Transverse colon (tissue), 4 donors: ENCODE measurements at places on chromosomes 2 and 18.

DNA sequence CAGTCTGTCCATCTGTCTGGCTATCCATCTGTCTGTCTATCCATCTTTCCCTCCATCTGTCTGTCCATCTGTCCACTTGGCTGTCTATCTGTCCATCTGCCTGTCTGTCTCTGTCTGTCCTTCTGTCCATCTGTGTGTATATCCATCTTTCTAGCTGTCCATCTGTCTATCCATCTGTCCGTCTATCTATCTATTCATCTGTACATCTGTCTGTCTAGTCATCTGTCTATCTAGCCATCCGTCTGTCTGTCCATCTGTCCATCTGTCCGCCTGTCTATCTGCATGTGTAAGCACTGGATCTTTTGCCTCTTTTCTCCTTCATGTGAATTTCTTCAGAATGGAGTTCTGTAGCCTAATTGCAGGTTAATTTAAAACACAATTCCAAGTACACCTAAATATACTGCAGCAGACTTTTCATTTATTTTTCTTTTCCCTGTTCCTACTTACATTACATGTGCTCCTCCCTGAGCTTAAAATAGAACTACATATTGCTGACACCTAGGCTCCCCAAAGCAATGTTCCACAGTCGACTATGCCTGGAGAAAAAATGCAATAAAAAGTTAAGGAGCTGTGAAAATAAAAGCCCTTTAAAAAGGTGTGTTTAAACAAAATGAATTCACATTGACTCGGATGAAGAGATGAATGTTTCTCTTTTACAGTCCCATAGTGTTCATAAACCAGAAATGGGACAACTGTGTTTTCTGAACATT lies 37.4 kb upstream of the TXNDC2 start:
- DNase-seq, result no peak
- H3K36me3 ChIP-seq, result no peaks in the 10 kb centered on the region
- H3K4me1 ChIP-seq, result peaks cover 25% of the 10 kb centered on the region
- peak overlapping the region; percentile 60 for H3K27ac ChIP-seq

DNA sequence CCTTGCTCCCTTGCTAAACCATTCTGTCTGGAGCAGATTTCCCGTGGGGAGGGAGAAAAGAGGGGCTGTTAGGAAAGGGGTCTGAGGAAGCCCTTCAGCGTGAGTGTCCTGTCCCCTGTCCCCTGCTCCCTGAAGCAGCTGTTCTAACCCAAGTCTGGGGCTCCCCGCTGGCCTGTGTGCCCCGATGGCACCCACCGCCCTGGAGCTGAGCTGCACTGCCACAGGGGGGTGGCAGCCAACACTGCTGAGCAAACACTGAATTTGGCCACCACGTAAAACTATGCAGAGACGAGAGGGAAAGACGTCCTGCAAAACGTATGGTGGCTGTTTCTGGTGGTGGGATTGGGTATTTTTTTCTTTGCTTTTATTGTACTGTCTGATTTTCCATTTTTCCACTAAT lies 17.9 kb downstream of the KCNG2 start:
- H3K36me3 ChIP-seq, result no peaks in the 10 kb centered on the region
- H3K4me3 ChIP-seq, result no peak overlapping the region

DNA sequence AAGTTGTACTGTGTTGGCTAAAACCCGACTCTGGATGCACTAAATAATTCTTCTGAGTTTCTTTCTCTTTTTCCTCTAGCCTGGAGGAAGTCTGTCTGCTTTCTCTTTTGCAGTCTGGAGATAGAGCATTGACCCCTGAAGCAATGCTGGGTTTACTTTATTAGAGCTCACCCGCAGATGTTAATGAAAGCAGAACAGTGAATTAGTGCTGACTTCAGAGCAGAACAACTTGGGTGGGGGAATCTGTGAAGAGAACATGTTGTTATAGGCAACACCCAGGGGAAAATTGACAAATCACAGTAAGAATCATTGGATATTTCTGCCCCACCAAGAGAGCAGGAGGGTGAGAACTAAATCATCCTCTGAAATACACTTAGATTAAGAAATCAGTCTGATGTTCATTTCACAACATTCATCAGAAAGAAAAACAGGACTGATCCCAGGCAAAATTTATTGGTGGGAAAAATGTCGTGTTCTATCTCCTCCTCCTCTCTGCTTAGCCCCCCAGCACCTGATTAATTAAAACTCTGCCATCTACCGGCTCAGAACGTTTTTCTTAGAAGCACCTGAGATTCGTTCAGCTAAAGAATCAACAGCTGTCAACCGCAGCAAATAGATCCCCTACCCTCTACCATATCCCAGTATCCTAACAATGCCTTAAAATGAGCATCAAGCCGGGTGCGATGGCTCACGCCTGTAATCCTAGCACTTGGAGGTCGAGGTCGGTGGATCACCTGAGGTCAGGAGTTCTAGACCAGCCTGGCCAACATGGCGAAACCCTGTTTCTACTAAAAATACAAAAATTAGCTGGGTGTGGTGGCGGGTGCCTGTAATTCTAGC lies 165.1 kb downstream of the FMNL2 start:
- no peaks in the 10 kb centered on the region for H3K4me1 ChIP-seq
- peak overlapping the region; percentile 71 for H3K27ac ChIP-seq
- H3K27me3 ChIP-seq, result no peaks in the 10 kb centered on the region
- DNase-seq, result no peak
- no peaks in the 10 kb centered on the region for H3K36me3 ChIP-seq

GRCh38 chr2:19577723-19578122 lies 219.3 kb upstream of the OSR1 start:
- peaks cover 21% of the 10 kb centered on the region for H3K4me1 ChIP-seq
- DNase-seq, result no peak
- H3K36me3 ChIP-seq, result no peaks in the 10 kb centered on the region
- no peaks in the 10 kb centered on the region for H3K27me3 ChIP-seq
- no peak overlapping the region for H3K27ac ChIP-seq

GRCh38 chr2:135991861-135992260 lies 6.4 kb upstream of the DARS1 start:
- H3K4me1 ChIP-seq, result no peaks in the 10 kb centered on the region
- no peak for DNase-seq
- no peak overlapping the region for H3K27ac ChIP-seq
- no peaks in the 10 kb centered on the region for H3K27me3 ChIP-seq

DNA sequence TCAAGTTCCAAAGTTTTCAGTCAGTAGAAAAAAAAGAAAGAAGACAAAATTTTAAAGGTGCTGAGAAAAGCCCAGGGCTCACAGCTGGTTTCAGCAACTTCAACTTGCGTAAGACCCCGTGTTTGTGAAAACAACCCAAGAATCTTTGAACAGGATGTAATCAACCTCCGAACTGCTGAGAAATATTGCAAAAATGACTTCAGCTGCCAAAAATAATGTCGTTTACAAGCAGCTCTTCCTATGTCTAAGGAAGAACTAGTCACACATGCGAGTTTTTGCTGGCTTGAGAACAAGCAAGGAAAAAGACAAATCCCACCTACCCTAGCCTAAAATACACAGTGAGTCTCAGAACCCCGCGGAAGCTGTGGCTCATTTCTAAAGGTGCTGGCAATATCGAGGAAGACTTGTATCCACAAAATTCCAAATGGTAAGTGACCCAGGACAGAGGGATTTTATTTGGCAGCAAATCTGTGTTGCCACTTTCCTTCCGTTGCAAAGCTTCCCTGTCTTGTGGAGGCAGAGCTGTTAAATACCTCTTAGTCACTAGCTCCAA lies 59.8 kb upstream of the SLC8A1 start:
- H3K4me1 ChIP-seq, result no peaks in the 10 kb centered on the region
- peak; percentile 14 for DNase-seq
- H3K27ac ChIP-seq, result peak overlapping the region; percentile 76

DNA sequence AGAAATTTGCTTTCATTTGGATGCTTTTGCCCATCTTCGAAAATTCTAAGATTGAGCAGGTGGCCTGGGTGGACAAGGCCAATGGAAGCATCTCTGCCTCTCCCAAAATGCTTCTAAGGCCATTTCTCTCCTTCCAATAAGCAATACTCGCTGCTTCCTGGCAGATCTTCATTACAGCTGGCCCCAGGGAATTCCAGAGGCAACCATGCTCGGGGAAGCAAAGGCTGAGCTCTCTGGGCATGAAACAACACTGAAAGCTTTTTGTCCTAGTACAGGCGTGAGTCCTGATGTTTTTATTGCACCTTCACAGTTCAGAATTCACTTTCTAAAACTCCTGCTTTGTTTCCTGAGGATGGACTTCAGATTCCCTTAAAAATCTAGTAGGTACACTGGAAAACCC lies 11.8 kb upstream of the NEDD4L start:
- no peaks in the 10 kb centered on the region for H3K27me3 ChIP-seq
- H3K4me3 ChIP-seq, result no peak overlapping the region
- H3K4me1 ChIP-seq, result peaks cover 6% of the 10 kb centered on the region
- no peak for DNase-seq

- H3K4me1 ChIP-seq, result no peaks in the 10 kb centered on the region
- H3K27ac ChIP-seq, result no peak overlapping the region
- H3K36me3 ChIP-seq, result no peaks in the 10 kb centered on the region
- no peak overlapping the region for H3K4me3 ChIP-seq
Measured at GRCh38 chr2:8505311-8505920, 176.4 kb upstream of the ID2 start.

- H3K4me3 ChIP-seq, result no peak overlapping the region
- no peak overlapping the region for H3K27ac ChIP-seq
- H3K27me3 ChIP-seq, result no peaks in the 10 kb centered on the region
- H3K36me3 ChIP-seq, result peaks cover 3% of the 10 kb centered on the region
- no peak for DNase-seq
Measured at GRCh38 chr2:235917506-235917905, 250.7 kb downstream of the GBX2 start.

DNA sequence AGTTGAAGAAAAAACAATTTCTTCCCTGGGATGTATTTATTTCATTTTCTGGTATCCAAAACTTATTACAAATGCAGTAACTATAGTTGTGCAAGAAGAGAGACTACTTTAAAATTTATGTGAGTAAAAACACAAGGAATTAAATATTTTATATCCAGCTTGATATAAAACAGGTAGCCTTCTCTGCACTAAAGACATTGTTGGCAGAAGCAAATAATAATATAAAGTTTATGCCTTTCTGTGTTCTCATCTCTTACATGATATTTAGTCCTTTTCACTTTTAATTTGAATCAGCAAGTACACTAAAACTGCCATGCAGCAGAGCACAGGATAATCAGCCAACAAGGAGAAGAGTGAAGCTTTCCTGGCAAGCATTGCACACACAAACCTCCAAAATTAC lies 352.7 kb downstream of the ARL6IP6 start:
- no peaks in the 10 kb centered on the region for H3K27me3 ChIP-seq
- H3K4me1 ChIP-seq, result no peaks in the 10 kb centered on the region
- no peak overlapping the region for H3K27ac ChIP-seq
- no peaks in the 10 kb centered on the region for H3K36me3 ChIP-seq

DNA sequence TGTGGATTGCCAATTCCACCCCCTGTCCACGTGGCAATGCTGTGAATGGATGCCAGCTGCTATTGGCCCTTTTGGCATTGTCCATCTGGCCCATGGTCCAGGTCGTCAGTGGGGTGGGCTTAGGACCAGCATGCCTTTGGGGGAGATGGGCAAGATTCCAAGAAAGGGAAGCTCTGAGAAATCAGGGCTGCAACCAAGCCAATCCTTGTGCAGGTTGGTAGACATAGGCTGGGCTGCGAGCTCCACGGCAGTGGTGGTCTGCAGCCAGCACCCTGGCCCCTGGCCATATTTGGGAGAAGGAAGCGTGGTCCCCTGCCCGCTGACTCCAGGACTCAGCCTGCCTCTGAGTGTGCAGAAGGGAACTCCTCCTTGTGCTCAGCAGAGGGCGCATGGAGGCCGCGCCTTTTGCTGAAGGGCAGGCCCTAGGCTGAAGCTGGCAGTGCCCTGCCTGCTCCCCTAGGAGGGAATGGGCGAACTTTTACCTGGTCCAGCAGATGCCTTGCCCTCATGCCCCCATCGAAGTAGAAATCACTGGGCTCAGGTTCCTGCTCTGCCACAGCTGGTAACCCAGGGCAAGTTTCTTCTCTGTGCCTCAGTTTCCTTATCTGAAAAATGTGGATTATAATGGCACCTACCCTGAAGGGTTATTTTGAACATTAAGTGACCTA lies 5.4 kb downstream of the SPR start:
- H3K4me3 ChIP-seq, result no peak overlapping the region
- H3K27ac ChIP-seq, result no peak overlapping the region
- peaks cover 13% of the 10 kb centered on the region for H3K27me3 ChIP-seq
- DNase-seq, result peak; percentile 76
- H3K36me3 ChIP-seq, result no peaks in the 10 kb centered on the region
- H3K4me1 ChIP-seq, result peaks cover 4% of the 10 kb centered on the region

DNA sequence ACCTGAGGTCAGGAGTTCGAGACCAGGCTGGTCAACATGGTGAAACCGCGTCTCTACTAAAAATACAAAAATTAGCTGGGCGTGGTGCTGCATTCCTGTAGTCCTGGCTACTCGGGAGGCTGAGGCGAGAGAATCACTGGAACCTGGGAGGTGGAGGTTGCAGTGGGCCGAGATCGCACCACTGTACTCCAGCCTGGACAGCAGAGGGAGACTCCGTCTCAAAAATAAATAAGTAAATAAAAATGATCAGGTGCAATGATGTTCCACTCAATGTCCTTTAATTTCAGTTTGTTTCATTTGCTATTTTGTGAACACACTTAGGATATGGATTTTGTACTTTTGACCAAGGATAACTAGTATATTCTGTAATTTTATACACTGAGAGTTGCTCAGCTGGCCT lies 9.3 kb downstream of the HADHA start:
- H3K4me1 ChIP-seq, result peaks cover under 1% of the 10 kb centered on the region
- no peaks in the 10 kb centered on the region for H3K27me3 ChIP-seq

GRCh38 chr2:218318241-218318640 lies 25.9 kb upstream of the TMBIM1 start:
- no peaks in the 10 kb centered on the region for H3K36me3 ChIP-seq
- H3K4me3 ChIP-seq, result no peak overlapping the region
- DNase-seq, result no peak

- no peak overlapping the region for H3K27ac ChIP-seq
- H3K27me3 ChIP-seq, result no peaks in the 10 kb centered on the region
- DNase-seq, result no peak
- no peak overlapping the region for H3K4me3 ChIP-seq
Measured at GRCh38 chr18:40233931-40234616, 1721.0 kb upstream of the PIK3C3 start.

DNA sequence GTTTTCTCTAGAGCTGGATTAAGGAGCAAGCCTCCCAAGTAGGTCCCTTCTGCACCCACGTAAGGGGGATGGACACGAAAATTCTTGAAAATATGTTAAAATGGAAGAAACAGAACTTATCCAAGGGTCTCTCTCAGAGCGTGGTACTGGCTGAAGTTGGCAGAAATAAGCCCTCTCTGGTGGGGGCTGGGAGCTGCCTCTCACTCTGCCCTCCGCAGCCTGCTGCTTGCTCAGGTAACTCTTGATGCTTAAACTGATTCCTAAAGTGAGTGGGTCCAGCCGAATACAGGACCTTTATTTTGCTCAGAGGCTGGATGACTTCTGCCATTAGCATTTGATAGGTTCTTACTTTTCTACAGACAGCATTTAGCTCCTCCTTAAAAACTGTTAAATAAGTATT lies 78.1 kb downstream of the SPHKAP start:
- H3K27ac ChIP-seq, result no peak overlapping the region
- no peak for DNase-seq
- no peaks in the 10 kb centered on the region for H3K36me3 ChIP-seq
- no peaks in the 10 kb centered on the region for H3K27me3 ChIP-seq

- no peaks in the 10 kb centered on the region for H3K36me3 ChIP-seq
- H3K4me1 ChIP-seq, result peaks cover 8% of the 10 kb centered on the region
- no peak for DNase-seq
Measured at GRCh38 chr2:101560780-101561315, 85.9 kb upstream of the RFX8 start.

GRCh38 chr2:7053650-7054265 lies 136.5 kb downstream of the RNF144A start:
- H3K36me3 ChIP-seq, result no peaks in the 10 kb centered on the region
- H3K4me1 ChIP-seq, result no peaks in the 10 kb centered on the region
- DNase-seq, result no peak
- H3K27me3 ChIP-seq, result no peaks in the 10 kb centered on the region
- H3K4me3 ChIP-seq, result no peak overlapping the region
